Activated T-helper 1 cell treated with Interleukin-2 at 50 U/mL for 16 hours (primary cell): ENCODE measurements at places on chromosomes 12 and 14.

DNA sequence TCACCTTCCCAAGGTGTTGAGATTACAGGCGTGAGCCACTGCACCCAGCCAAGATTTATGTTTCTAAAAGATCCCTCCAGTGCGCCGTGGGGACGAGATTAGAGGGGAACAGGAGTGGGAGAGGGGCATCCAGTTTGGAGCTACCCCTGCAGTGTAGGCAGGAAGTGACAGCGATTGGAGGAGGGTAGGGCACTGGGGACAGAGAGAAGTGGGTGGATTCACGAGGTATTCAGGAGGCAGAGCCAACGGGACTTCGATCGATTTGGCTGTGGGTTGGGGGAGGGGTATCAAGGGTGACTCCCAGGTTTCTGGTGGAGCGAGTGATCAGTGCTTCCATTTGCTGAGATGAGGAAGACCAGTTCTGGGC lies 82.1 kb downstream of the CCDC92 start:
- no peak for DNase-seq

DNA sequence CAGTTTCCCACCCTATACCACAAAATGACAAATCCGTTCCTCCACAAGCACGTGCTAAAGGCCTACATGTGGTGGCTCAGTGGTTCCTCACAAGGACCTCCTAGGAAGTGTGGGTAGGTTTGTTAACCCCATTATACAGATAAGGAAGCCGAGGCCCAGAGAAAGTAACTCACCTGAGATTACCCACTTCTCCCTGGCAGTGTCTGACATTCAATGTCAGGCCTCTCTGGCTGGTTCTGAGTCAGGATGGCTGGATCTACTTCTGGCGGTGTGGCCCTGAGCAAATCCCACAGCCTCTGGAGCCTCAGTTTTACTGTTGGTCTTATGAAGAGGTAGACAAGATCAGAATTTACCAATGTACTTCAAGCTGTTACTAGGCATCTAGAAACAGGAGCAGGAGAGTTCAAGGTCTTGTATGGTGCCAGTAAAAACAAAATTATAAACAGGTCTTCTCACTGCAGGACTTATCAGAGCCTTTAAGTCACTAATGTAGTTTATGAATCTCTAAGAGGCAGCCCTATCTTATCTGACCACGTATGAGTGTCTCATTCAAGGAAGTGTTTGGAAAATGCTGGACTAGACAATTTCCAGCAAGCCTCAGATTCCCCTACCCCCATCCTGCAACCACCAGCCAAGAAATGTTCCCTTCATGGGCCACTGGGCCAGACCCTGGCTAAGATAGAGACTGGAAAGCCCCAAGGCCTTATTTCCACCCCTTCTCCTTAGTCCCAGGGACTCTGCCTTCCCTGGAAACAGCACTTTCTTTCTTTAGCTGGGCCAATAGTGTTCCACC lies 4.2 kb downstream of the HSPB8 start:
- no peak for DNase-seq

DNA sequence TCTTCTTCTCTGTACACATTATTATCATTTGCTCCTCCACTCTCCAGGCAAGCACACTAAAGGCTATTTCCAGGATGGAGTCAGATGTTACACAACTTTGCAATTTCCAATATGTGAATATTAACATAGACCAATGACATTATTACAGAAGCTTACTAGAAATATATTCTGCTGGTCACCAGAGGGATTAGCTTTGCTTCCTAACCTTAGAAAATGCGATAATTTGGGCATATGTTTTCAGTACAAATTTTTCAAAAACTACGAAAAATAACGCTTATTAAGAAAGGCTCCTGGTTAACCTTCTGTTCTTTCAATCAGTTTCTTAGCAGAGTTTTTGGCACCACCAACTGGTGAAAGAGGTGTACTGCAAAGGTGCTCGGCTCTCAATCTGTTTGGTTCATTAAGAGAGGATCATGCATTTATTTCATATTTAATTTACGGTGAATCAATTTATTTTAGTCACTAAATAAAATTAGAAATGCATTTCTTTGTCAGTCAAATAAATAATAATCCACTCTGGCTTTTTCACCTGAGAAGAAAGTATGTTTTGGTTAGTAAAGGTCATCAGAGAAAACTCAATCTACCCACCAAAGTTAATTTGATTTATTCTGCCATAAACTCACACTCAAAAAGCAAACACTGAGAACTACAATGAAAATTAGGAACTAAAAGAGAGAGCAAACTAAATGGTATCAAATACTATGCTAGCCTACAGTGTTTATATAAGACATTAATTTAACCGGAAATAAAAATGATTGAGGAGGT lies 39.2 kb downstream of the EFCAB11 start:
- DNase-seq: peak; percentile 29

DNA sequence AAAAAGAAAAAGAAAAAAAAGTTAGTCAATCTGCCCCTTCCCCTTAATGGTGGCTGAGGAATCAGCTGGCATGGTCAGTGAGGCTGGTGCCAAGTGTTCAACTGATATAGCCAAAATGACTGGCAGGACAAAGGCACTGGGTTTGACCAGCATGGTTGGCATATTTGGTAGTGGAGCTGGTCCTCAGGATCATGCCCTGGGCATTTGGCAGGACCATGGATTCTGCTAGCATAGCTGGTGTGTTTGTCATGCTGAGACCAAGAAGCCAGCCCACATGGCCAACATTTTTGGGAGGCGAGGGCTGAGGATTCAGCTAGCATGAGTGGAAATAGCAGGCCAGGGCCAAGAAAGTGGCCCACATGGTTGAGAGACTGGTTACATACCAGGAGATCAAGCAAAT lies 136.5 kb downstream of the FBXL14 start:
- DNase-seq: no peak

- no peak for DNase-seq
These were observed 29.4 kb downstream of the RIN3 start for GRCh38 chr14:92542766-92543554.

DNA sequence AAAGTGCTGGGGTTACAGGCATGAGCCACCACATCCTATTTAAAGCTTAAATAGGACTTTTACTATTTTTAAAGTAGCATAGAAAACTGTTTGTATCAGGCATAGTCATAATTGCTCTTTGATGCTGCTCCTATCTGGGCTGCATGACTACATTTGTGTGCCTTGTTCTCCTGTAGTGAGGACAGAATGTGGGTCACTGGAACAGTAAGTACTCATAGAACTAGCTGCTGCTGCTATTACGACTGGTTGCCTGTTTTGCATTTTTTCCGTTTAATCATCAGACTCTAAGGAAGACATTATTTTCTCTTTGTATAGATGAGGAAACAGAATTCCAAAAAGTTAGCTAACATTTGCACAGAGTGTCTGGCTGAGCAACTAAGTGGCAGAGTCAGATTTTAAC lies 42.8 kb downstream of the ZC3H14 start:
- no peak for DNase-seq

- DNase-seq: no peak
These were observed 292.3 kb downstream of the TMEM117 start for GRCh38 chr12:44127966-44128710.
